ENCODE measurements at places on chromosomes 6 and 20. TPM values are rescaled to one million over a fixed set of nuclear protein-coding genes. Genes with fewer than 3 reads are reported as not detected.
A peak's percentile ranks its signal among the peaks of the same experiment; 100 is the strongest.

The TBXT gene
- total RNA-seq = not detected

The PPP1R3D gene
- 8.3 TPM for total RNA-seq

The SMPDL3A gene
- 8.5 TPM for total RNA-seq

The SUMO4 gene
- total RNA-seq = 2.9 TPM

The GDAP1L1 gene
- not detected for total RNA-seq

The KCNQ5 gene
- total RNA-seq = 4.4 TPM

The ME1 gene
- 10.9 TPM for total RNA-seq

The C20orf202 gene
- not detected for total RNA-seq

The ARG1 gene
- total RNA-seq = 4.6 TPM

The GPR63 gene
- total RNA-seq = 1.4 TPM

GRCh38 chr6:15551798-15552197 lies 111.0 kb downstream of the DTNBP1 start:
- no peak for DNase-seq

DNA sequence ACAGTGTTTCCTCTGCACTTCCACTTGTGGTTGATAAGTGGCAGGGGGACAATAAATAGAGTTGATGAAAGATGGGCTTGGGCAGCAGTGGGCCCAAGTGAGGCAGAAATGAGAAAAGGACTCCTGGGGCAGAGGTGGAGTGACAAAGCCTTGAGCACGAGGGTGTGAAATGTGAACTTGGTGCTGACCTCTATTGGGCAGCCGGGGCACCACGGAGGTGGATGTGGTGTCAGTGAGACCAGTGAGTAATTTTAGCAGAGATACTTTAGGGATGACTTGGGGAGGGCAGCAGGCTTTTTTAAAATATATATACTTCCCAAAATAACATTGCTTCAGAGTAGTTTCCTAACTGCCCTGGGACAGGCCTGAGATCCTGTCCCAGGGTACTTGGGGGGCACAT lies 30.6 kb upstream of the MYLK2 start:
- no peak for DNase-seq

DNA sequence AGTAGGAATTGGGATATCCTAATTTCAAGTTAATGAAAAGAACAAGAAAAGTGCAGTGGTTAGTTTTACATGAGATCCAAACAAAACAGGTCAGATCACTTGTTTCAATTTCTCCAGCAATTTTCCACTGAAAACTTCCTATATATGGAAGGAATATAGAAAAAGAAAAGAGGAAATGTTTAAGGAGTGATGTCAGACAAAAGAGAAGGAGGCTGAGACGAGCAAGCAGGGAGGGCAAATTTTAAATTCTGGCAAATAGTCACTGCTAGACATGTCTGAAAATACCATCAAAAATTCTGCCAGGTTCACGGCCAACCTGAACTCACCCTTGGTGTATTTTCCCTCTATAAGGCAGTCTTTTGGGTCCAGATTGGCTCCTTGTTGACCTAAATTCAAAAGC lies 9.5 kb upstream of the NUP153 start:
- no peak for DNase-seq

GRCh38 chr6:43978473-43979346 lies 148.5 kb downstream of the MRPL14 start:
- DNase-seq = peak; percentile 57

DNA sequence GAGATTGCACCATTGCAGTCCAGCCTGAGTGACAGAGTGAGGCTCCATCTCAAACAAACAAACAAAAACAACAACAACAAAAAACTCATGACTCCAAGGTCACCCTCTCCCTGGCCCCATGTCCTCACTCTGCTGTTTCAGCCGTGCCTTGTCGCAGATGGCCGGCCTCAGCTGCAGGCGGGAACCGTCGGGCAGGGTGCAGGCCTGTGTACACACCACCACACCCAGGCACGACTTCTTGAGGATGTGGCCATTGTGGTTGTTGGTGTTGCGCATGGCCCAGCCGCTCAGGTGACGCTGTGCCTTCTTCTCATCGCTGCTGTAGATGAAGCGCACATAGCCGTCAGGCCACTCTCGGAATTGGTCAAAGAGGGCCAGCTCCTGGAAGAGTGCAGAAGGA lies 4.8 kb downstream of the GCM2 start:
- DNase-seq = no peak

GRCh38 chr20:5714261-5715041 lies 35.8 kb upstream of the SHLD1 start:
- no peak for DNase-seq

GRCh38 chr6:119544325-119545175 lies 195.0 kb upstream of the MAN1A1 start:
- no peak for DNase-seq

DNA sequence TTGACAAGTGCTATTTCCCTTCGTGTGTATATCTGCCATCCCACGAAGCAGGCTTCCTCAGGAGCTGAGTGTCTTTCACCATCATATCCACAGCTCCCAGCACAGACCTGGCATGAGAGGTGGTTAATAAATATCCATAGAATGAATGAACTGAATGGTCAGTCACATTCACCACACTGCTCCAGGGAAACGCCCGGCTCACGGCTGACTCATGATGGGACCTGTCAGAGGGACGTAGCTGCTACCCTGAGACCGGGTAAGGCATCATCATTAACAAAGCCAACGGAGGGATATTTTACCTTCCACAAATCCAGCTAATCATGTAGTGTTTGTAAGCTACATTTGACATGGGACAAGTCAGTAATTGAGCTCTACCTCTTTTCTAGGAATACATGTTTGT lies 12.5 kb downstream of the AGPAT4 start:
- DNase-seq = no peak

- no peak for DNase-seq
Measured at GRCh38 chr20:40443753-40444152, 245.3 kb downstream of the MAFB start.

GRCh38 chr6:136249811-136250685 lies at the start of gene MTFR2:
MTFR2 (minus strand) TSS chr6:136250311; CDS start chr6:136249099, 1,212 bp downstream.
- DNase-seq = peak; percentile 97

GRCh38 chr6:97563529-97563928 lies 280.5 kb upstream of the MMS22L start:
- DNase-seq = no peak

GRCh38 chr6:90351696-90352095 lies 55.1 kb upstream of the BACH2 start:
- no peak for DNase-seq

DNA sequence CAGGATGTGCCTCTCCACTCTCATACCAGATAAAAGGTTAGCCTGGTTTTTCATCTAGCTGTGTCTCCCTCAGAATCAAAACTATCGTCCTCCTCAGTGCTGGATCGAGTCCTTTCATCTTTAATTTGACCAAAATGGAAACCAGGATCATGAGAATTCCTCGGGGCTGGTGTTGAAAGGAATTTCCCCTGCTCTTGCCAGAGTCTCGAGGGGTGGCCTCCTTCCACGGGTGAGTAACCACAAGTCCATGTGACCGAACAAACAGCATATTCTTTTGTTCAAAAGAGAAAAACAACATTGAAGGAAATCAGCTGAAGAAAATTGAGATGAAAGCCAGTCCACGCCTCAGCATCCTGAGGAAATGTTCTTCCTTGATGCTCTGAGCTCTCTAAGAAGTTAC lies 165.9 kb upstream of the CDYL start:
- no peak for DNase-seq

DNA sequence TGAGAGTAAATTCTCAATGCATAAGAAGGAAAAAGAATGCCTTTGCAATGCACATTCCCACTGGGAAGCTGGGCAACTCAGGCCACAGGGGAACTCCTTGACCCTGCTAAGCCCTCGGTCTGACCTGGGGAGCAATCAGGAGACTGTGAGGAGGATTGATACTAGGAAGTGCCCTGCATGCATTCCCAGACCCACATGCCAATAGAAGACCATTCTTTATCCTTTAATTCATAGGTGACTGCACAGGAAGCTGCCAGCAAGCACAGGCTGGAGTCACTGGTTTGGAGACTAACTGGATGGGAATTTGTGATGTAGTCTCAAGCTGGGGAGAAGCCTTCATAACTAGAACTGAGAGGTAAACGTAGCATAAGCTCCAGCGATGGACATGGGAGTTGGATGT lies 1012.7 kb downstream of the EYS start:
- DNase-seq = no peak

- DNase-seq = no peak
Measured at GRCh38 chr6:127550403-127550802, 26.6 kb upstream of the C6orf58 start.

DNA sequence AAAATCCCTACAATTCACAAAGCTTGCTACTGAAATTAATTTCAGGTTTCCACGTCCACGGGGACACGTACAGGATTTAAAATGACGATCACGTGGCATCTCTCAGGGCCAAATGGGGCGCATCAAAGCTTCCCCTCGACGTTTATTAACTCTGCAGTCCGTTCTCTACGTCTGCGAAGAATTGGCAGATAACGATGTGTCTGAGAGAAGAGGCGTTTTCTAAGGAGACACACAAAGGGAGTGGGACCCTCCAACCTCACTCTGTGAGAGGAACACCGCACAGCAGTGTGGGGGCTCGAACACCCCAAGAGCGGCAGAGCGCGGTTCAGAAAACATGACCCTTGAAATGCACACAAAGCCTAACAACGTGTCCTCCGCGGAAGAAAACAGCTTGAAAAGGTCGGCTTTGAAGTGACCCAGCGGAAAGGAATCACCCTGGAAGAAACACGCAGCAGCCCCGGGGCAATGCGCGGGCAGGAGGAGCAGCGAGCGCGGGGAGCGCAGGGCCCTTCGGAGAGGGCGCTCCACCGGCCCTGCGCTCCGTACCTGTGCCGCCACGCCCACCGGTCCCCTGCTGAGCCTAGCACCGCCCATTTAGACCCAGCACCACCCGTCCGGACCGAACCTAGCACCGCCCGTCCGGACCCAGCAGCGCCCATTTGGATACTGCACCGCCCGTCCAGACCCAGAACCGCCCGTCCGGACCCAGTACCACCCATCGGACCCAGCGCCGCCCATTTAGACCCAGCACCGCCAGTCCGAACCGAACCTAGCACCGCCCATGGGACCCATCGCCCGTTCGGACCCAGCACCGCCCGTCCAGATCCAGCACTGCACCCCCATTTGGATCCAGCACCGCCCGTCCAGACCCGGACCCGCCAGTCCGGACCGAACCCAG lies 1.1 kb upstream of the AFDN start:
- DNase-seq = peak; percentile 62

GRCh38 chr20:63570281-63571086 lies 3.6 kb downstream of the HELZ2 start:
- no peak for DNase-seq

DNA sequence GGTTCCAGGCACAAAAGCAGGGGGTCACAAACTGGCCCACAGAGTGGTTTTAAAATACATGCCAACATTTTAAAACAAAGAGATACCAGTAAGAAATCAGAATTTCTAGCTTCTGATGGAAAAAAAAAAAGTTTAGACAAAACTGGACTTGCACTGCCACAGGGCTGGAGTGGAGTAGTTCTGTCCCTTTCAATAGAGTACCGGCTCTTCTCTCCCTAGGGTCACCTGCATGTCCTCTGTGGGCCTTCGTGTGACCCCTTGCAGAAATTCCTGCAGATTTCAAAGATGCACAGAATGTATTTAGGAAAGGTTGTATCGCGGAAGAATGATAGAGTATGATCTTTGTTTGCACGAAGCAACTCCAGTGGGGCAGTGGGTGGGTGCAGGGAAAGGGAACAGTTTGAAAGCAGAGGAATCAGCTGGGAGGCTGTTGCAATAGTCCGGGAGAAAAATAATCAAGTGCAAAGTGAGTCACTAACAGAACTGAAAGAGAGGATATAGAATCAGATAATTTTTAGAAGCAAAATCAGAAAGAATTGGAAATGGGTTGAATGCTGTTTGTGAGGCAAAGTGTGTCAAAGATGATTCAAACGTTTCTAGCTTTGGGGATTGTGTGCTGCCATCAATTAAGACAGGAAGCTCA lies 97.3 kb upstream of the STXBP5 start:
- DNase-seq = no peak

GRCh38 chr6:147740916-147741315 lies 232.4 kb downstream of the SAMD5 start:
- no peak for DNase-seq

DNA sequence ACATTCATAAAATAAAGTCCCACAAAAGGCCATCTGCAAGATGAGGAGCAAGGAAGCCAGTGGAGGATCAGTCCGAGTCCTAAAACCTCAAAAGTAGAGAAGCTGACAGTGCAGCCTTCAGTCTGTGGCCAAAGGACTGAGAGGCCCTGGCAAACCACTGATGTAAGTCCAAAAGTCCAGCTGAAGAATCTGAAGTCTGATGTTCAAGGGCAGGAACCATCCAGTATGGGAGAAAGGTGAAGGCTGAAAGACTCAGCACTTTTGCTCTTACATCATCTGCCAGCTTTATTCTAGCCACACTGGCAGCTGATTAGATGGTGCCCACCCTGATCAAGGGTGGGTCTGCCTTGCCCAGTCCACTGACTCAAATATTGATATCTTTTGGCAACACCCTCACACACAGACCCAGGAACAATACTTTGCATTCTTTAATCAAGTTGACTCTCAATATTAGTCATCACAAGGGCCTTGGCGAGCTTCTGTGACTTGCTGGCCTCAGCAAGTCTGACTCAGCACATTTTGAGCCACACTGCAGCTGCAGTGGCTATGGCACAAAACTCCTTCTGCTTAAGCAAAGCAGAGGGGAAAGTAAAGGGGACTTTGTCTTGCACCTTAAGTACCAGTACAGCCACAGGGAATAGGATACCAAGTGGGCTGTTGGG lies 1370.3 kb upstream of the CITED2 start:
- no peak for DNase-seq

GRCh38 chr6:167799033-167799821 lies 27.5 kb upstream of the AFDN start:
- DNase-seq = no peak
